ENCODE measurements at places on chromosomes 13 and 19.

GRCh38 chr13:73223372-73223781 is 164.6 kb downstream of the KLF5 start:
- no peak for DNase-seq

- no peak for DNase-seq
Measured at GRCh38 chr13:39692660-39693438, 37.4 kb downstream of the COG6 start.

DNA sequence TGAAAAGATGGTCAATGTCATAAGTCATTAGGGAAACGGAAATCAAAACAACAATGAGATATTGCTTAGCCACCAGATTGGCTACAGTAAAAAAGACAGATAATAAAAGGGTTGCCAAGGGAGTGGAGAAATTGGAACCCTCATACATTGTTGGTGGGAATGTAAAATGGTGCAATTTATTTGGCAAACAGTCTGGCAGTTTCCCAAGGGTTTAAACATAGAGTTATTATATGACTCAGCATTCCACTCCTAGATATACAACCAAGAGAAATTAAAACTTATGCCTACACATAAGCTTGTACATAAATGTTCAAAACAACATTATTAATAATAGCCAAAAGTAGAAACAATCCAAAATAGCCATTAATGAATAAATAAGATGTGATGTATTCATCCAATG is 9.9 kb upstream of the ZNF227 start:
- no peak for DNase-seq

- DNase-seq: no peak
Measured at GRCh38 chr13:106478116-106478515, 57.3 kb downstream of the EFNB2 start.

- no peak for DNase-seq
Measured at GRCh38 chr13:59671881-59672280, 491.8 kb downstream of the DIAPH3 start.

- no peak for DNase-seq
Measured at GRCh38 chr13:50370303-50370950, 355.2 kb downstream of the KCNRG start.

GRCh38 chr13:106520251-106521054 is 15.0 kb downstream of the EFNB2 start:
- DNase-seq: no peak

GRCh38 chr13:95247852-95248251 is 53.4 kb downstream of the ABCC4 start:
- no peak for DNase-seq

DNA sequence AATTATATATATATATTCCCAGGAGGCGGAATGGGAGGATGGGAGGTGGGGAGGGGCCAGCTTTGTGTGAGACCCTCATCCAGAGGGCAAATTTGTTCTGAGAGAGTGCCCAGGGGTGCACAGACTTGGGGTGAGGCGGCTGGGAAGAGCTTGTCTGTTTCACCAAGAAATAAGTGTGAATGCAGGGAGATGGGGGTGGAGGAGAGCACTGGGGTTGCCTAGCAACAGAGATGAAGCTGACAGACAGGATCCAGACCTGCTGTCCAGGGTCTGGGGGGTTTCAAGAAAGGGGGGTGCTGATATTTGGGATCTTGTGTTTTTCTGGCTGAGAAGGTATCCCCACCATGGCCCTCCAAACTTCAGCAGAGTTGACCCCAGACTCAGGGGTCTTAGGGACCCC is 18.6 kb upstream of the TNFAIP8L1 start:
- DNase-seq: no peak

GRCh38 chr19:12546068-12546467 is 5.2 kb downstream of the ZNF564 start:
- DNase-seq: no peak

- DNase-seq: peak; percentile 37
Measured at GRCh38 chr13:48492470-48493065, 40.3 kb downstream of the RCBTB2 start.
